Activated CD8-positive, alpha-beta memory T cell treated with anti-CD3 and anti-CD28 coated beads, Interleukin-2, amount 10 ng/mL, durations not matched to agents 7 days and 5 days (primary cell): ENCODE measurements at places on chromosomes 16 and 17. TPM values are rescaled to one million over a fixed set of nuclear protein-coding genes. Genes with fewer than 3 reads are reported as not detected.

DNA sequence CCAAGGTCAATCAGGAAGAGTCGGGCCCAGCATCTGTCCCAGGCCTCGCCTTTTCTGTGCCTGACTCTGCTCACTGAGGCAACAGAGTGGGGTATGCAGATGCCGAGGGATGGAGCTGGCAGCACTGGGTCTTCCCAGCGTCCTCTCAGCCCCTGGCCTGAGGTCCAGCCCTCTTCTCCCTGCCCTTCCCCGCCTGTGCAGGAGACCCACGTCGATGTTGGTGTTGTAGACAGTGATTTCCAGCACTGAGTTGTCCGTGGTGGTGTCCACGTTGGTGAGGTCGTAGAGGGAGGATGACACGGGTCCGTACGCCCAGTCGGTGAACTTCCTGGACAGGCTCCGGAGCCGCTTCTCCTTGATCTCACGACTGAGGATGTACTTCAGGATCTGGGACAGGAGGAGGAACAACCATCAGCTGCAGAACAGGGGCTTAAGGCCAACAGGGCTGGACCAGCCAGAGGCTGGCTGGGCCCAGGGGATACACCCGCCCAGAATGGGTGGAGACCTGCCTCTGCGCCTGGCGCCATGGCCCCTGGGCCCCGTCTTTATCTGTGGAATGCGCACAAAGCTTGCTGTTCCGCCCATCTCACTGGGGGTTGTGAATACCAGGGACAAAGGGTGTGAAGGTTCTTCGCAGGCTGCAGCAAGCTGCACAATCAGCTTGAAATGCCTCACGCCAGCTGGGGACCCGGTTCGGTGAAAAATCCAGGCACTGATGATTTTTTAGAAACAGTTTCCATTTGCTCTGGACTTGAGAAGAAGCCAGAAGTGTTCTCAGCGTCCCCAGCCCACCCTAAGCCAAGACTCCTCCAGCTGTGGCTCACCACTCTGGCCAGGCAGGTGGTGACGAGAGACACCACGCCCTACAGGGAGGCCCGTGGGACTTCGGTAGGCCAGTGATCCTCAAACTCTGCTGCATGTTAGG is 27.5 kb downstream of the TRPV3 start:
- DNase-seq = no peak

GRCh38 chr16:77937473-77938149 is 84.7 kb upstream of the CLEC3A start:
- no peak for DNase-seq

DNA sequence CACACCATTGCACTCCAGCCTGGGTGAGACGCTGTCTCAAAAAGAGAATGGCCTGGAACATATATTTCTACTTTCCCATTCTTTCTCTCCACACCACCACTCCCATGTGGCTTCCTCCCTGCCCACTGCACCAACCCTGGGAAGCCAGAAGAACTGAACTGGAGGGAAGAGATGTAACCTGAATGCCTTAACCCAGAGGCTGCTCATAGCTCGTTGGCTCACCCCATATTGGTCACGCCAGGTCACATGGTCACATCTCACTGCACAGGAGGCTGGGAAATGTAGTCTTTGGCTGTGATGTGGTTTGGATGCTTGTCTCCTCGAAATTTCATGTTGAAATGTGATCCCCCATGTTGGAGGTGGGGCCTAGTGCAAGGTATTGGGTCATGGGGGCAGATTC is 5.9 kb upstream of the DNAH17 start:
- no peak for DNase-seq

DNA sequence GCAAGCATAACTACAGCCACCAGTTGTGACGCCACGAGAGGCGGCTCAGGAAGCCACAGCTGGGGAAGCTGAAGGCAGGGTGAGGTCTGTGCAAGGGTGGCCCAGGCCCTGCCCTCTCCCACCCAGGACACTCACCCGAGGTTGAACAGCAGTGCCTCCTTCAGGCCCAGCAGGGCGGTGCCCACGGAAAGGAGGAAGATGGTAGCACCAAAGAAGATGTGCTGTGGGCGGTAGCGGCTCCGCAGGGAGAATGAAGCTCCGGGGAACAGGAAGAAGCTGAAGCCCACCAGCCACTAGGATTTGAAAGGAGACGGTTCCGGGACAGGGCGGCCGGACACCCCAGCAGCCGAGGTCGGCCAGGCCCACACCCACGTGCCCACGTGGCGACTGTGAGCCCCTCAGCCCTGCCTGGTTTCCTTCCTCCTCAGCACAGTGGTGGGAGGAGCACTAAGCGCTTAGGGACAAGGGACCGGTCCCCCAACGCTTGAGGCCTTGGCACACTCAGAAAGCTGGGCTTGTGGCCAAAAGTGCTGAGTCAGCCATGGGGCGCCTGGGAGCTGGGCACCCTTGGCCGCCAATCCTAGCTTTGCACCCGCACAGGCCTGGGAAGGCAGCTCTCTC is 11.0 kb downstream of the CYB561 start:
- peak; percentile 91 for DNase-seq

- DNase-seq = no peak
Observed at GRCh38 chr17:29914819-29915537, 15.1 kb downstream of the SSH2 start.

- DNase-seq = no peak
Observed at GRCh38 chr16:24652803-24653202, 76.6 kb upstream of the TNRC6A start.

Gene HOXB1
- not detected for total RNA-seq
